ENCODE measurements at places on chromosomes 3 and 15. TPM values are rescaled to one million over a fixed set of nuclear protein-coding genes. Genes with fewer than 3 reads are reported as not detected.

DNA sequence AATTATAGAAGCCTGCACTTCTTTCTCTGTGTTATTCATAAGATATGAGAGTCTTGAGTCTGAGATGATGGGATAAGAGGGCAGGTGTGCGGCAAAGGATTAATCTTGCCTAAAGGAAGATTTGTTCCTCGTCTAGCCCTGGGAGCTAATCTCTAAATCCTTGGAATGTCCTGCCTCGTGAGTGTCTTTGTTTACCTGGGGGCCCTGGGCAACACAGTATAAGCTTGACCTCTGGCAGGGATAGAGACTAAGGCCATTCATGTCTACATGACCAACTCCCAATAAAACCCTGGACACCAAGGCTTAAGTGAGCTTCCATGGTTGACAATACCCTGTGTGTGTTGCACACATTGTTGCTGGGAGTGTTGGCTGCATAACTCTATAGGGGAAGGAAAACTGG, 3.2 kb upstream of the AGBL1 start:
- no peak for DNase-seq

Gene IGF2BP2
- total RNA-seq, result 9.0 TPM

DNA sequence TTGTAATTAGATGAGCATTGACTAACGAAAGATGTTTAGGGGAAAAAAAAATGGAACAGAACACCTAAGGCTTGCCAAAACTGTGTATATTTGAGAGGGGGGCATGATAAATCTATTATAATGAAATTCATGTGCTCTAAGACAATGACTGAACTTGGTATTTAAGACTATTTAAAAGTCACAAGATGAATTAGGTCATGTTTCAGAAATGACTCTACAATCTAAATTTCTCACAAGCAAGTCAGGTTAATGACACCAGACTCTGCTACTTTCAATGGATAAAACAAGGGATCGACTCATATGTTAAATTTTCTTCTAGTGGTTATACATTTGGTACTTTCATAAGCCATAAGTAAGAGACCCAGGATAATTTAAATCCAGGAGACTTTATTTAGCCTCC, 78.4 kb downstream of the DUT start:
- no peak for DNase-seq

Gene ASB14
- total RNA-seq, result not detected

DNA sequence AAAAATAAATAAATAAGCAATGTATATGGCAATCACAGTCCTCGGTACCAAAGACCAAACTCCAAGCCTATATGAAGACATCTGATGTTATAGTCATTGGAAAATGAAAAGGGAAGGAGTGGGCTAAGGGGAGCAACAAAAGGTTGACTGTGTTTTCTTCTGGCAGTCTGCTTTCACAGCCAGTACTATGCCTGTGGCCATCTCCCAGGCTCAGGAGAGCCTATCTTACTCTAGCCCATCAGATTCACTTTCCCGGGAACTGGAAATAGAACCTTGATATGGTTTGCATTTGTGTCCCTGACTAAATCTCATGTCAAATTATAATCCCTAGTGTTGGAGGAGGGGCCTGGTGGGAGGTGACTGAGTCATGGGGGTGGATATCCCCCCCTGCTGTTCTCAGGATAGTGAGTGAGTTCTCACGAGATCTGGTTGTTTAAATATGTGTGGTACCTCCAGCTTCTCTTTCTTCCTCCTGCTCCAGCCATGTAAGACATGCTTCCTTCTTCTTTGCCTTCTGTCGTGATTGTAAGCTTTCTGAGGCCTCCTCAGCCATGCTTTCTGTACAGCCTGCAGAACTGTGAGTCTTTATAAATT, 105.3 kb downstream of the PLCH1 start:
- DNase-seq, result no peak

- DNase-seq, result no peak
Observed at GRCh38 chr15:31372635-31373091, 46.0 kb downstream of the KLF13 start.
